ENCODE measurements at places on chromosomes 1 and 21. TPM values are rescaled to one million over a fixed set of nuclear protein-coding genes. Genes with fewer than 3 reads are reported as not detected.

The AKT3 gene
- polyA plus RNA-seq = 2.9 TPM

DNA sequence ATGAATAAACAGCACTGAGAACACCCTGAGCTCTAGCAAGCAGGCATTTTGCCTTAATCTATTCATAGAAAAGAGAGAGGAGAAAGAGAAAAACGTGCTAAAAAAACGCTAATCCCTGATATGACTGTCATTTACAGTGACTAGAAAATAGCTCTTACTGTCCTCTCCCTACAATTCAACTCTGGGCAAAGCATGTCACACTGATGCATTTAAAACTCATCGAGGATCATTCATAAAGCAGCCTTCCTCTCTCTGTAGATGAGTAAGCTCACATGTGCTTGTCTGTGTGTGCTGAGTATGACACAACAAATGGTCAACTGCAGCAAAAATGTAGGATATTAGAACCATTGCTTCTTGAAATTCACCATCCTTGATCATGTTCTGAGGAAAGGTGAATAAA lies 109.0 kb downstream of the SGIP1 start:
- no peak for DNase-seq

DNA sequence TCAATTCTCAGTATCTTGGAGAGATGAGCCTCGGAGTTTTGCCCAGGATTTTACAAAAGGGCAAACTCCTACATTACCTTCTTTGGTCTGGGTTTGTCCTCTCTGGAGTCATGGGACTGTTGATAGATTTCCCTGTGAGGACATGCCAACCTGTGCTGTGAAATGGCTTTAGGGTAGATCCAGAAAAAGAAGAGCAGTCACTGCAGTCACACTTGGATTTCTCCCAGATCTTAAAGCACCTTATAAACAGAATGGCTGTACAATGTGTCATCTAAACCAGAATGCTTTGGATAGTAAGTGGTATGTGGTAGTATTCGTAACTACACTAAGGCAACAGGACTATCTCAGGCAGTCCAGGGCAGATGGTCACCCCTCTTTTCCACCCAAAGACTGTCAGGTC lies 1.9 kb upstream of the CSRP1 start:
- no peak for DNase-seq

DNA sequence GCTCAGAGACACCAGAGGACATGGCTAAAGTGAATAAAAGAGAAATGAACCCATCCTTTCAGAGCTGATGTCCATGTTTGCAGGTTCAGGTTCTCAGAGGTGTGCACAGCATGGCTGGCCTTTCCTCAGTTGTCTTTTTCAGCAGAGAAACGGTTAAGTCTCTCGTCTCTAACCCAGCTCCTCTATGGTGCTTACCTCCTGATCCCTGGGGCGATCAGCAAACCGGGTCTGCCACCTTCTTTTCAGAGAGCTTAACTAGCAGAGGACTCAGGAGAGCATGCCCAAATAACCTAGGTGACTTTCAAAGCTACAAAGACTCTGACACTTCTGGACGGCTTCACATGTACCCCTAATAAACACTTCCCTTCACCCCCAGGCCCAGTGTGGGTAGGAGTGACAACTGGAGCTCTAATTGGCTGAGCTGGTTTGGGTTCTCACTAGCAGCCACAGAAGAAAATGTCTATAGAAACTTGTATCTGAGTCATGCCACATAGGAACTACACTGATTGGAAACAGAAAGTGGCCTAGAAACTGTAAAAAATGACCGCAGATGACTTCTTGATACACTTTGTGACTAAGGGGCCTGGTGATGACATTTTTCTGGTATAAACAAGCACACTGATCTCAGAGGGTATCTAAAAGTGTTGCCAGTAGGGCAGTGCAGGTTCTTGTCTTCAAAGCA lies at the start of gene AIM2:
Gene AIM2 (minus strand): TSS at position 329 of the 682 bp plus-strand sequence. CDS start 3,267 bp downstream, outside the sequence.
- no peak for DNase-seq

The RNU1-3 gene
- polyA plus RNA-seq = not detected

The MDM4 gene
- polyA plus RNA-seq = 6.8 TPM

- no peak for DNase-seq
These were observed 26.7 kb upstream of the NBL1 start for GRCh38 chr1:19617376-19617775.

- no peak for DNase-seq
These were observed 7.5 kb downstream of the PTPRU start for GRCh38 chr1:29243871-29244200.

The BTG2 gene
- polyA plus RNA-seq = 52.4 TPM

DNA sequence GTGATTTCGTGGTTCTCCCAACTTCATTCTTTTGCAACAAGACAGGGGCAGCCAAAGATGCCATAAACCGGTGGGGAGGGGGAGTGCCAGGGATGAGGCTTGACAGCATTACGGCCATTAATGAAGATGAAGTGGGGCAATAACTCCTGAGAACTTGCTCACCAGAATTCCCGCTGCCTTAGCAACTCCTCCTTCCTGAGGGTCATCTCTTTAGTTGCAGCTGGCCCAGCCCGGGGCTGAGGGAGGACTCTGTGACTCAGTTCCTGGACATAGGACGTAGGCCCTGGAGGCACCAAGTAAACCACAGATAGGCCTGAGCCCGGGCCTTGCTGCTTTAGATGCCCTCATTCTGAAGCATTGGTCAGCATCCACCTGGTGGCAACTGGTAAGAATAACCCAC lies 330.2 kb downstream of the RRAGC start:
- DNase-seq = no peak

DNA sequence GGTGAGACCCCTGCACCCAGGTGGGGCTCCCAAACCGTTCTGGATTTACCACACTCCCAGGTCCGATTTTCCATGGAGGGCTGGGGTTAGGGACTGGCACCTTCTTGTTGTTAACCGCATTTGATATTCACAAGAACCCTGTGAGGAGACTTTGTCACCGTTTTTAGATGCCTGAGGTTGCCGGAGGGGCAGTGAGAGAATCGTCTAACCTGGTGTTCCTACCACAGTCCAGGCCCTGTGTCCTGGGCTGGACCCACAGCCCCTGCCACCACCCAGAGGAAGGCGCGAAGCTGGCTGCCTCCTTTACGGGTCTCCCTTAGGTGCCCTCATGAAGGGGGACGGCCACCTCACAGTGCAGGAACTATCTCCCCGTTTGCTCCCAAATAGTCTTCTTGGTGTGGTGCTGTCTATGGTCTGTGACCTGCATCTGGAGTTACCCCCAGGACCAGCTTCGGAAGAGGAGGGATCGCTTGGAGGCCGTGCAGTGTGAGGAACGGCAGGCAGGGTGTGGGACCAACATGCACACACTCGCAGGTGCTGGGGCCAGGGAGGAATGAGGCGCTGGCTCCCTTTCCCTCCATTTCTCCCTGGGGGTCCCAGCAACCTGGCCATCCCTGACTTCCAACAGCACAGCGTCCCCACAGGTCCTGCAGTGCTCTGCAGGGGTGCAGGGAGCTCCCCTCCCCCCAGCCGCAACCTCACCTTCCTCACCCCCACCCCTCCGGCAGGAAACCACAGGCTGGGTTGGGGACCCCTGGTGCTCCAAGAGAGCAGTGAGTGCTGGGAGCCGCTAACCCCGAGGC lies 7.0 kb downstream of the SIM2 start:
- no peak for DNase-seq

GRCh38 chr1:243493156-243494129 lies 237.6 kb downstream of the SDCCAG8 start:
- no peak for DNase-seq

- no peak for DNase-seq
These were observed 59.1 kb upstream of the SIM2 start for GRCh38 chr21:36639769-36640168.

GRCh38 chr21:35921471-35921870 lies 138.9 kb downstream of the SETD4 start:
- no peak for DNase-seq

The ALX3 gene
- not detected for polyA plus RNA-seq

- no peak for DNase-seq
These were observed 28.8 kb upstream of the DIPK1A start for GRCh38 chr1:92989936-92990583.

GRCh38 chr21:33268737-33269441 lies 2.7 kb downstream of the IL10RB start:
- peak; percentile 55 for DNase-seq

The CLDN14 gene
- not detected for polyA plus RNA-seq

The DNM3 gene
- polyA plus RNA-seq = 2.0 TPM

The GIPC2 gene
- 0.28 TPM for polyA plus RNA-seq

The OTUD7B gene
- 6.5 TPM for polyA plus RNA-seq

The PSMA5 gene
- 111 TPM for polyA plus RNA-seq

GRCh38 chr1:247056071-247056470 lies 22.5 kb downstream of the ZNF670 start:
- no peak for DNase-seq

The USP16 gene
- 26.7 TPM for polyA plus RNA-seq

The MROH7 gene
- not detected for polyA plus RNA-seq

The EDARADD gene
- 11.4 TPM for polyA plus RNA-seq

DNA sequence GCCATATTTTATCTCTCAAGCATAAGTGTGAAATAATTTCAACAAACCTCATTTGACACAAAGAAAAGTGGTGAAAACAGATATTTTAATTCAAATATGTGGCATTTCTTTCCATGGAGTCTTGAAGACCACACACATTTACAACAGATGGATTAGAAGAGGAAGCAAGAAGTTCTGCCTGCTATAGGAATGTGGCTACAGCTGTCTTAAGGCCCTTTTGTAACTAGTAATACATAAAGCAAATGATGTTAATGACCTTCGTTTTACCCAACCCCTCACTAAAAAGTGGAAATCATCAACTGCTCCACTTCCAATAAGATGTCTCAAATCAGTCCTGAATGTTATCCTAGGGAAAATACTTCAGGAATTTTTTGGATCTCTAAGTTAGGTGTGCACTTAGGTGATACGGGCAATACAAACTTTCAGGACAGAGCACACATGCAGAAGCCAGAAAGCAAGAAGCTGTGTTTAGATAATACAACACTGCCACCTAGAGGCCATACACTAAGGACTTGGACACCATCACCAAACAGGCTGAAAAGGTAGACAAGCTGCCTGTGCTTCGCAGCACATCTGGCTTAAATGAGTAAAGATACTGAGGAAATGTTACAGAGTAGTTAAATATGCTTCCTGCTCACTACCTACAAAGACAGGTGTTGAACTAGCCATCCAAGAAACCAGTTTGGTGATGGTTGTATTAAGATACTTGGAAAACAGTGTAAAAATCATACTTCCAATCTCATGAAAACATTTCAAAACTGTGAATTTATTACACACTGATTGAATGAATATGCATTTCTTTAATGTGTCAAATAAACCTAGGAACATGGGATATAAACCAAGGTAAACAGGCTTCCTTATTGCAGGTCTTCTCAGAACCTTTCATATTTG lies 24.4 kb downstream of the RRAGC start:
- peak; percentile 55 for DNase-seq

The LPAR3 gene
- 39.2 TPM for polyA plus RNA-seq

GRCh38 chr21:42189860-42190485 lies 29.0 kb upstream of the ABCG1 start:
- no peak for DNase-seq

The CSF3R gene
- polyA plus RNA-seq = not detected

GRCh38 chr1:21631944-21632887 lies 36.9 kb downstream of the RAP1GAP start:
- no peak for DNase-seq

GRCh38 chr1:201452866-201453265 lies 16.1 kb downstream of the PHLDA3 start:
- DNase-seq = no peak

GRCh38 chr21:35063428-35064172 lies 14.5 kb upstream of the RUNX1 start:
- DNase-seq = peak; percentile 77

- DNase-seq = no peak
These were observed 458 bp downstream of the CRABP2 start for GRCh38 chr1:156704930-156705320.

DNA sequence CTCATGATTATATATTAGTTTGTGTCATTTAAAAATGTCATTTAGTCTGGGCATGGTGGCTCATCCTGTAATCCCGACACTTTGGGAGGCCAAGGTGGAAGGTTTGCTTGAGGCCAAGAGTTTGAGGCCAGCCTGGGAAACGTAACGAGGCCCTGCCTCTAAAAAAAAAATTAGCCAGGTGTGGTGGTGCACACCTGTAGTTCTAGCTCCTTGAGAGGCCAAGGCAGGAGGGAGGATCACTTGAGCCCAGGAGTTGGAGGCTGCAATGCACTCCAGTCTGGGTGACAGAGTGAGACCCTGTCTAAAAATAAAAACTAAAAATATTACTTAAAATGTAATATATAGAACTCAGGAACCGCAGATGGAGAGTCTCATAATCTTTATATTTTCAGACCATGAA lies 34.6 kb downstream of the RUNX3 start:
- DNase-seq = no peak

The SDHB gene
- 228 TPM for polyA plus RNA-seq

DNA sequence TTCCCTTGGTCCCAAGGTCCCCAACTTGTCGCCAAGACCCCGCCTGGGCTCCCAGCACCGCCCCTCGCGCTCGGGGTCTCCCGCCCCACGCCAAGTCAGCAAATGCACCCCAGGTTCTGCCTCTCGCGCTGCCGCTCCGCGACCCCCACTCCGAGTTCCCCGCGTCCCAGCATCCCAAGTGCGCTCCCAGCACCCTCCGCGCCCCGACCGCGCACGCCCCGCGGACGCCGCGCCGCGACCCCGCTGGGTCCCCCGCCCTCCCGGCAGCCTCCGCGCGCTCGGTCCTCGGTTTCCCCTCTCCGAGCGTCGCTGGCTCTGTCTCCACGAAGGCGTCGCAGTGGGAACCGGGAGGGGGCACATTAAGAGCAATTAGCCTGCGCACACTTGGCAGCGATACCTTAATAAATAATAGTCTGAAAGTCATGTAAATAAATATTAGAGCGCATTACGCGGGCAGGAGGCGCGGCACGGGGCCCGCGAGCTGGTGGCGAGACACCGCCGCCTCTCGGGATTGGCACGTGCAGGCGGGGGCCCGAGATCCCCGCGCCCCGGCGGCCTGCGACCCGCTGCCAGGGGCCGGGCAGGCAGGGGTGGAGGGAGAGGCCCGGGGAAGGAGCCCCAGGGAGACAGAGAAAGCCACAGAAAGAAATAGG lies 75.9 kb downstream of the VWA5B1 start:
- DNase-seq = no peak

The SH3BGR gene
- 1.4 TPM for polyA plus RNA-seq

DNA sequence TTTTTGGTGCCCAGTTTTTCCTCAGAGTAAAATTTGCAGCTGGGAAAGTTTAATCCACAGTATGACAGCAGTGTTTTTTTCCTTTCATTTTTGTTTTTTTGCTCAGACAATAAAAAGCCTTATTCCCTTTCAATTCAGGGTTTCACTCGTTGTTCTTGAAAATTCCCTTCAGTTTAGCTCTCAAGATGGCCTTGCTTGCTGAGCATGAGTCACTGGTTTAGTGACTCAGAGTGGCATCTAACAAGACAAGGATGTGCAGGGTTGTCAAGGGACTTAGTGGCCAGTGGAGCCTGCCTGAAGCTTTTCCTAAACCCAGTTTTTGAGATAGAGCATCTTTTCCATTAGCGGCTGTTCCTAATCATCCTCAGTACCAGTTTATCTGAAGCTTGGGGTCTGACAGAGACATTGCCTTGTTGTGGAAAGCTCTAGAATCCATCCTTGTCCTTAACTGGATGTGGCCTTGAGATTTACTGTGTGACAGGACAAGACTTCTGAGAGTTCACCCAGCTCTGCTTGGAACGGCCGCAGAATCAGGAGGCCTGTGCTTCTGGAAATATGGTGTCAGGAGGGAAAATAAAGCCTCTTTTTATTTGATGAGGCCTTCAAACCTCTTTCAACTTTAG lies 48.4 kb upstream of the DNAJC6 start:
- DNase-seq = peak; percentile 58
